ENCODE measurements at places on chromosomes 3 and 15. TPM values are rescaled to one million over a fixed set of nuclear protein-coding genes. Genes with fewer than 3 reads are reported as not detected.
A peak's percentile ranks its signal among the peaks of the same experiment; 100 is the strongest.

Gene TRH
- not detected for total RNA-seq

DNA sequence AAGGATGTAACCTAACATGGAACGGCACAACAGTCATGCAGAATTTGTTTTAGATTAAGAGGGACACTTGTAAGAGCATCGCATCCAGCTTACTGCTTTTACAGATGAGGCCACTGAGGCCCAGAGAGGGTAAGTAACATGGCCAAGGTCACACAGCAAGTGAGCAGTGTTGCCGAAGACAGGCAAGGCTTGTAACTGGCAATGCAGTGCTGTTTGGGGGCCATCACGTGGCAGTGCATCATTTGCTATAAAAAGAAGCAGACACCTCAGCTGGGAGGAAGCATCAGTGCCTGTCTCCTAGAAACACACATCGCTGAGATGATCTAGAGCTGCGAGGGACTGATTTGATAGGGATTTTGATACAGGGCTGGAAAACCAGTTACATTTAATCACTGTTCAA lies 108.2 kb upstream of the PROK2 start:
- H3K27ac ChIP-seq, result no peak overlapping the region
- no peaks in the 10 kb centered on the region for H3K27me3 ChIP-seq
- H3K4me3 ChIP-seq, result no peak overlapping the region

- peak; percentile 53 for DNase-seq
- peak overlapping the region; percentile 64 for H3K27ac ChIP-seq
- peaks cover 10% of the 10 kb centered on the region for H3K4me1 ChIP-seq
- H3K4me3 ChIP-seq, result no peak overlapping the region
These were observed 79.2 kb downstream of the MEF2A start for GRCh38 chr15:99644913-99645542.

- no peaks in the 10 kb centered on the region for H3K36me3 ChIP-seq
- H3K4me3 ChIP-seq, result peak within 1 kb of the TSS; percentile 83
- peak; percentile 78 for DNase-seq
- H3K4me1 ChIP-seq, result peaks cover 15% of the 10 kb centered on the region
- H3K27me3 ChIP-seq, result peaks cover 20% of the 10 kb centered on the region
These were observed at the start of the genes CHDH and IL17RB for GRCh38 chr3:53846134-53846850. Gene CHDH, minus strand, starts transcription at chr3:53846419. Its CDS starts 22,411 bp downstream, at chr3:53824008. Gene IL17RB, plus strand, starts transcription at chr3:53846568. Its CDS starts 21 bp downstream, at chr3:53846589.

DNA sequence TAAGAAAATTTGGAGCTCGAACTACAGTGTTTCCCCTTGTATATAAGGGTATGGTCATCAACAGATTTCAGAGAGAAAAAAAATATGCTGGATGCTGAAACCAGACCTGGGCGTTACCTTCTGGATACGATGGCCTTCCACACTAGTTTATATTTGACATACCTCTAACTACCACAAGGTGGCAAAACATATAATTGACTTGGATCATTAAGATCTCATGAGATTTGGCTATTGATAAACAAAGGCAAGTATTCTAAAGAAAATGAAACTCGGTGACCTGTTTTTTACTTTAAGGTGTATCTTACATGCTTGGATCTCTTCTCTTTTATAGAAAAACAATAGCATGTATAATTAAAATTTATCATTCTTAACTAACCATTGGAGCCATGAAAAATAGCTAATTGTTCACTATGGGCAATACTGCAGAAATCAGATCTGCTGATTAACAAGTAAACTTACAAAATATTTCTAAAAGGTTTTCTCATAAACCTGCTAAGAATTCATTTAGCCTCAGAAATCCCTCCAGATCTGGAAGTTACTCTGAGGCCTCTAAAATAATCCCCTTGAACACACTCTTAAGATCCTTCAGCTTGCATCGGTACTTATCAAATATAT lies 300.6 kb upstream of the KCNH8 start:
- peak; percentile 60 for DNase-seq
- no peaks in the 10 kb centered on the region for H3K27me3 ChIP-seq
- H3K4me3 ChIP-seq, result no peak overlapping the region
- no peak overlapping the region for H3K27ac ChIP-seq
- no peaks in the 10 kb centered on the region for H3K4me1 ChIP-seq
- H3K36me3 ChIP-seq, result no peaks in the 10 kb centered on the region

GRCh38 chr3:186166036-186166435 lies 57.1 kb upstream of the ETV5 start:
- H3K27me3 ChIP-seq, result no peaks in the 10 kb centered on the region
- no peak for DNase-seq
- H3K27ac ChIP-seq, result no peak overlapping the region
- H3K4me1 ChIP-seq, result no peaks in the 10 kb centered on the region
- no peaks in the 10 kb centered on the region for H3K36me3 ChIP-seq
- H3K4me3 ChIP-seq, result no peak overlapping the region

GRCh38 chr3:99639579-99639978 lies 1.2 kb downstream of the COL8A1 start:
- no peak overlapping the region for H3K27ac ChIP-seq
- H3K4me1 ChIP-seq, result peaks cover 46% of the 10 kb centered on the region
- peaks cover 55% of the 10 kb centered on the region for H3K27me3 ChIP-seq
- no peaks in the 10 kb centered on the region for H3K36me3 ChIP-seq

- no peaks in the 10 kb centered on the region for H3K36me3 ChIP-seq
- no peak overlapping the region for H3K27ac ChIP-seq
- no peaks in the 10 kb centered on the region for H3K4me1 ChIP-seq
- DNase-seq, result no peak
These were observed 283.5 kb upstream of the ROPN1 start for GRCh38 chr3:124275412-124275811.

DNA sequence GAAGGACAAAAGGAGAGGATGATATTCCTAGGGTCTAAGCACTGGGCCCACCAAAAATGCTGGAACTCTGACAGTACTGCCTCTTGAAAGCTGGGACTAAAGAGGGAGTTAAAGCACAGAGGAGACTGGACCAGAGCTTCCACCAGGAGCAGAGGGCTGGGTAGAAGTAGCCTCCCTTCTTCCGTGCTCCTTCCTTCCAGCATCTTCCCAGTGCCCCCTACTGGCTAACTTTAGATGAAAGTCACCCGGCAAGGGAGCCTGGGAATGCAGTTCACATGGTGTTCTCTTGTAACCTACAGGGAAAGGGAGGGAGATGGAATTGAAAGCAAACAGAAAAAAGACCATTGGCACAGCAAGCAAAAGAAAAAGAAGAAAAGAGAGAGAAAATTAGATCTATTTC lies 106.1 kb upstream of the COL8A1 start:
- no peak overlapping the region for H3K27ac ChIP-seq
- no peaks in the 10 kb centered on the region for H3K27me3 ChIP-seq
- peaks cover 18% of the 10 kb centered on the region for H3K4me1 ChIP-seq
- H3K4me3 ChIP-seq, result no peak overlapping the region
- no peaks in the 10 kb centered on the region for H3K36me3 ChIP-seq
